ENCODE measurements at places on chromosomes 6 and 20.

DNA sequence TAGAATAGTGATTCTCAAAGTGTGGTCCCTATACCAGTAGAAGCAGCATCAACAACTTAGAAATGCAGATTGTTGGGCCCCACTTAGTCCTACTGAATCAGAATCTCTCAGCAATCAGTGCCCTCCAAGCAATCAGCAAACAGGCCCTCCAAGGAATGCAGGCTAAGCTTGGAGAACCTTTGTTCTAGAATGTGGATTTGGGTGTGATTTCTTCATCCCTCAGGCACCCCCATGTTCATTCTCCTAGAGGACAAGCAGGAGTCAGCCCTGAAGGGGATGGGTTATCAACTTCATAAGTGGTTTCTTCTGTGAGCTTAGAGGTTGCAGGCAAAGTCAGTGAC, 40.5 kb upstream of the TAF8 start:
- DNase-seq = no peak

DNA sequence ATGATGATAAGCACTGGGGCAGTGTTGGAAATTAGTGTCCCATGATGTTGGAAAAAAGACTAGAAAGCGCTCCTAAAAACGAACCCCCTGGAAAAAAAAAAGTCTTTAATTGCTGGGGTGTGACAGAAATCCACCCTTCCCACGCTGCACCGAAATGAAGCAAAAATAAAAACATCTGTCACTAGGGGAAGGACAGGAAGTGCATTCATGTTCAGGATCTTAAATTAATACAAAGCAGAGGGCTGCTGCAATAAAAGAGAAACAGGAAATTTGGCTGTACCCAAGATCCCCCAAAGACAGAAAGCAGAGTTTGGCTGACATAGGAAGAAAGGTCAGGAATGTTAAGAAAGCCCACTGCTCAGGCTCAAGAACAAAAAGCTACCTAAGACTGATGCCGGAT, 333.9 kb downstream of the TBC1D32 start:
- DNase-seq = no peak

GRCh38 chr20:24952376-24953208, 3.5 kb downstream of the CST7 start:
- no peak for DNase-seq

GRCh38 chr6:54846243-54846856, at the start of gene FAM83B:
Gene FAM83B, plus strand, starts transcription at chr6:54846771. Its CDS starts 23,476 bp downstream, at chr6:54870247.
- DNase-seq = no peak

DNA sequence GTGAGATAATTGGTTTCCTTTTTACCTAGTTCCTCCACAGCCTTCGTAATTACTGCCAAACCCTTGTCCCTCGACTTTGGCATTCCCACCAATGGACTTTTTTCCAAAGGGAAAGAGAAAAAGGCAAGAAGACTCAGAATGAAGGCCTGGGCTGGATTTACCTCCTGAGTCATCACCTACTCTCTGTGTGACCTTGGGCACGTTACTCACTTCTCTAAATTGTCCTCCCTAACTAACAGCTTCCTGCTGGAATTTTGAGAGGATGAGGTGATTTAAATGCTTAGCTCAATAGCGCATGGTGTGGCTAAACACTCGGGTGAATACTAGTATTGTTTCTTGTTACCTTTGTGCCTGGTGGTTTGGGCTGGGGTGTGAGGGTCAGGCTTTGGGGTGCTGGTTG, 146.6 kb downstream of the DHX35 start:
- DNase-seq = no peak

DNA sequence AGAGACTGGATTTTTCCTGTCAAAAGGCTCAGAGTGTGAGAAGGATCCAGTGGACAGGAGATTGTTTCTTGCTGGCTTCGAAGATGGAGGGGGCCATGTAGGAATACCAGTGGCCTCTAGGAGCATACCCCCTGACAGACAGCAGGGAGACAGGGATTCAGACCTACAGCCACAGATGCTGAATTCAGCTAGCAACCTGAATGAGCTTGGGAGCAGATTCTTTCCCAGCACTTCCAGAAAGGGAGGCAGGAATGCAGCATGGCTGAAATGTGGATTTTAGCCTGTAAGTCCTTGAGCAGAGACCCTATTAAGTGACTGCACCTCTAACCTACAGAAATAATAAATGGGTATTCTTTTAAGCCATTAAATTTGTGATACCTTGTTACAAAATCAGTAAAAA, 44.6 kb downstream of the STXBP5 start:
- no peak for DNase-seq

DNA sequence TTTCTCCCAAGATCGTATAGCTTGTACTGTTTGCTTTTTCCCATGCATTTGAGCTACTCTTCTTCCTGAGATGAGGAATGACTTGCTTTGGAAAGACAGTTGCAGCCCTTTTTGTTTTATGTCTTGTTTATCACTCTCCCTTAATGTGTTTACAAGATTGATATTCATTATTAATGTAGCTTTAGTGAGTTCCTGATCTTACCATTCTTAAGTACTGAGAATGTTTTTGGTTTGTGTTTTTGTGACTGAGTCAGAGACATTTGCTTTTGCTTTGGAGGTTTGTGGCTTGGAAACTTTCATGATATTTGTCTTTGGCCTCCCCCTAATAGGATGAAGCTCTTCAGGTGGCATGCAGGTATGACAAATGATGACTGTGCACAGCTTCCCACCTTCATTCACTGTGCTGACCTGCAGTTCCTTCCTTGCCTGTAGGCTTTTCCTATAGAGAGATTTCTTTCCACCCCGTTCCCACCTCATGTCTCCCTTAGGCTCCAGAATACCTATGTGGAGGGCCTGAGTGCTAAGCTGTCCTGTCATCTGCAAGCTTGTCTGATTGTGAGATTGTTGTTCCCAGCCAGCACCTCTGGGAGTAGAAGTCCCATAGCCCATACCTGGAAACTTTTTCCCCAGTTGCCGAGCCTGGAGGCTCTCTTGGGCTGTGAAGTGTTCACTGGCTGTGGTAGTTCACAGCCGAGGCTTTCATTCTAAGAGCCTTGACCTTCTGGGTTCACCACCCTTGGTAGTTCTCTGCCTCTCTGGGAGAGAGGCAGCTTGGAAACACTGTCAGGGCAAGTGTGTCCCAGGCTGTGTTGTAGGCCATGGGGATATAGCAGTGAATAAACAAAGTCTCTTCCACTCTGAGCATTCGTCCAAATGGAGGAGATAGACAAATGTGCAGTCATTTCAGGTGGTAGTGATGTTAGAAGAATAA, 27.1 kb downstream of the CDS2 start:
- DNase-seq = no peak

- peak; percentile 31 for DNase-seq
Observed at GRCh38 chr6:138004430-138005287, 102.6 kb downstream of the PERP start.

Data from KG1 (cell line).